ENCODE measurements at places on chromosomes 7 and 10. TPM values are rescaled to one million over a fixed set of nuclear protein-coding genes. Genes with fewer than 3 reads are reported as not detected.

NPC1L1 gene
- 5.9 TPM for total RNA-seq

CLEC2L gene
- not detected for total RNA-seq

CAMK2B gene
- total RNA-seq = not detected

AKR1C3 gene
- 96.8 TPM for total RNA-seq

SYNPO2L gene
- total RNA-seq = 0.16 TPM

ZNF775 gene
- 4.4 TPM for total RNA-seq

HOXA2 gene
- total RNA-seq = 1.8 TPM

FBXO24 gene
- 1.5 TPM for total RNA-seq

GRM8 gene
- not detected for total RNA-seq

ITGB8 gene
- 4.6 TPM for total RNA-seq

PDSS1 gene
- 24.9 TPM for total RNA-seq

Measured in Caco-2 (cell line).